ENCODE measurements at places on chromosomes 13 and 19.

GRCh38 chr13:110285991-110286832 is 20.7 kb downstream of the COL4A1 start:
- DNase-seq: no peak

GRCh38 chr13:110155072-110155471 is 151.9 kb downstream of the COL4A1 start:
- DNase-seq: no peak

- DNase-seq: no peak
Observed at GRCh38 chr13:57286511-57287098, 119.6 kb downstream of the PRR20E start.

- no peak for DNase-seq
Observed at GRCh38 chr19:19105365-19106055, 32.8 kb downstream of the TMEM161A start.

- no peak for DNase-seq
Observed at GRCh38 chr19:49879243-49879963, 1.9 kb downstream of the TBC1D17 start.

GRCh38 chr13:23845105-23845725 is 44.0 kb downstream of the MIPEP start:
- no peak for DNase-seq

DNA sequence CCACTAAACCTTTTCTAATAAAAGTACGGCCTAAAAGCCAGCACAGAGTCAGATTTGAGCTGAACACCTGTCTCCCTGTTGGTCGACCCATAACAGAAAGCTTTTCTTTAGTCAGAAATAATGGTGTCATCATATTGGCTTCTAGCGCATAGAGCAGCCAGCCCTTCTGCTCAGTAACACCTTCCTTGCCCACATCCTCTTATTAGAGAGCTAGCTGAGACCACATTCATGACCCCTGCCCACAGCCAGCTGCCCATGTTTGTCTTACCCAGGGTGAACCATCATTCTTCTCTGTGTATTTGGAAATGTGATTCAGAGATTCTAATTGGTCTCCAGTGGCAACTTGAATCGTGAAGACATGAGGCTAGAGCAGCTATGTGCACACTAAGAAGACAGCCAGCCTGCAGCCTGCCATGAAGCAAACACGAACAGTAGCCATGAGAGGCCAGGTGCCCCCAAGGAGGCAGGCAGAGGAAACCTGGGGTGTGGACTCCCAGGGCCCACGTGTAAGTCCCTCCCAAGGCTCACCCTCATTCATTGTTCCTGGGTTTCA is 82.3 kb upstream of the PDCD5 start:
- no peak for DNase-seq

DNA sequence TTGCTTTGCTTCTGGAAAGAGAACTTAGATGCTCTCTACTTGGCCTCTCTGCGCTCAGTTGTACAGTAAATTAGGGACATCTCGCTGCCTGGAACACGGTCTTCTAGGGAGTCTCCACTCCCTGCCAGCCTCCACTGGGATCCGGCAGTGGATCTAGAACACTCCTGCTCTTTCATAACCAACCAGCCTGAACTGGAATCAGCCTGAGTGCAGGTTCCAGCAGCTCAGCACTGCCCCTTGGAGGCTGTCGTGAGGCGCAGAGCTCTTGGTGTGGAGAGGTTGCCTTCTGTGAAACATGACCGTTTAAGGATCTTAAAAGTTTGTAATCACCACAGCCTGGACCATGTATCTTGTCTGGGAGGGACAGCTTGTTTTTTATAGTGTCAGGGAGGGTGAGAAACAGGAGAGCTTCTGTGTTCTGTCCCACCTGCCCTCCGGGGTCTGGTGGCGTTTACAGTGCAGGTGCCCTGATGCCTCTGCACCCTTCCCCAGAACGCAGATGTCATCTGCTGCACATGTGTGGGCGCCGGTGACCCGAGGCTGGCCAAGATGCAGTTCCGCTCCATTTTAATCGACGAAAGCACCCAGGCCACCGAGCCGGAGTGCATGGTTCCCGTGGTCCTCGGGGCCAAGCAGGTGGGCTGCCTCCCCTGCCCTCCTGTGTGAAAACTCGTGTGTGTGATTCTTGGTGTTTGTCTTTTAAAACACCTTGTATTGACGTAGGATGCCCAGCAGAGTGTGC is 24.8 kb downstream of the UPF1 start:
- DNase-seq: peak; percentile 72

Data from H54 (cell line).